Smooth muscle cell of the coronary artery (primary cell): ENCODE measurements at places on chromosomes 5 and 9. TPM values are rescaled to one million over a fixed set of nuclear protein-coding genes. Genes with fewer than 3 reads are reported as not detected.

Gene PCDHGB4
- total RNA-seq = 22.8 and 23.2 TPM in 2 replicates

Gene SPINK7
- not detected in 2 replicates for total RNA-seq

Gene TUSC1
- 1.9 and 8.5 TPM in 2 replicates for total RNA-seq

Gene GALNT12
- 2.2 and 13.6 TPM in 2 replicates for total RNA-seq

Gene IFNE
- total RNA-seq = 2.2 and 4.4 TPM in 2 replicates

Gene CCDC192
- not detected in 2 replicates for total RNA-seq

Gene HEMGN
- total RNA-seq = not detected in 2 replicates

Gene SKP2
- 10.2 and 16.1 TPM in 2 replicates for total RNA-seq

Gene AJM1
- total RNA-seq = 0.90 and 1.6 TPM in 2 replicates

Gene PCDHB14
- total RNA-seq = 0.59 and 2.1 TPM in 2 replicates
